ENCODE measurements at places on chromosomes 16 and 17.

DNA sequence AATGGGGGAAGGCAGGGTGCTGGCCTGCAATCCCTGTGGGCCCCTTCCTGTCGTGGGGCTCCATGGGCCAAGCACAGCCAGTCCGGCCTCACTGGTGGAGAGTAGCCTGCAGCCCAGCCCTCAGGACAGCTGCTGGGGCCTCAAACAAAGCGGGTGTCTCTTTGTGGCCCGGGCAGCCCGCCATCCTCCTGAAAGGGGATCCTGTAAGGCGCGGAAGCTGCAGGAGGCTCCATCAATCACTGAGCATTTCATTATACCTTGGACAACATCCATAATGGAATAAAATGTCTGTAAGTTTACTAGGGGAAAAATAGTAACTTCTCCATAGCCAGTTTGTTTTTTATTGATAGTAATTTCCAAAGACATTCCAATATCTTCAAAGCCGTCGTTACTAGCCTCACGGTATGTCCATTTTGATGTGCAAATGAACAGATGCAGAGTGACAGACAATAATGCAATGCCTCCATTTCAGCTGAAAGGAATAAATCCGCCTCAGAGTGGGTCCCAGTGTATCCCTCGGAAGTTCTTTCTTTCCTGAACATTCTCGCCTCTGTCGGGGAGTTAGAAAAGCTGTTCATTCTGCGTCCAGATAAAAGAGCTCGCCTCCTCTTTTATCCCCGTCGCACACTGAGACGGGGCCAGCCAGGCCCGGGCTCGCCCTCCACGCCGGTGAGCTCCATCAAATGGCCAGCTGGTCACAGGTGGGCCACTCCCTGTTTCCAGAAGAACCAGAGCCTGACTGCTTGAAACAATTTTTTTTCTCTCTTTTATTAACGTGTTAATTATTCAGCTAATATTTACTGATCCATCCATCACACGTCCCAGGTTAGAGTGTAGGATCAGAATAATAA is 14.4 kb downstream of the WSCD1 start:
- DNase-seq, result no peak

DNA sequence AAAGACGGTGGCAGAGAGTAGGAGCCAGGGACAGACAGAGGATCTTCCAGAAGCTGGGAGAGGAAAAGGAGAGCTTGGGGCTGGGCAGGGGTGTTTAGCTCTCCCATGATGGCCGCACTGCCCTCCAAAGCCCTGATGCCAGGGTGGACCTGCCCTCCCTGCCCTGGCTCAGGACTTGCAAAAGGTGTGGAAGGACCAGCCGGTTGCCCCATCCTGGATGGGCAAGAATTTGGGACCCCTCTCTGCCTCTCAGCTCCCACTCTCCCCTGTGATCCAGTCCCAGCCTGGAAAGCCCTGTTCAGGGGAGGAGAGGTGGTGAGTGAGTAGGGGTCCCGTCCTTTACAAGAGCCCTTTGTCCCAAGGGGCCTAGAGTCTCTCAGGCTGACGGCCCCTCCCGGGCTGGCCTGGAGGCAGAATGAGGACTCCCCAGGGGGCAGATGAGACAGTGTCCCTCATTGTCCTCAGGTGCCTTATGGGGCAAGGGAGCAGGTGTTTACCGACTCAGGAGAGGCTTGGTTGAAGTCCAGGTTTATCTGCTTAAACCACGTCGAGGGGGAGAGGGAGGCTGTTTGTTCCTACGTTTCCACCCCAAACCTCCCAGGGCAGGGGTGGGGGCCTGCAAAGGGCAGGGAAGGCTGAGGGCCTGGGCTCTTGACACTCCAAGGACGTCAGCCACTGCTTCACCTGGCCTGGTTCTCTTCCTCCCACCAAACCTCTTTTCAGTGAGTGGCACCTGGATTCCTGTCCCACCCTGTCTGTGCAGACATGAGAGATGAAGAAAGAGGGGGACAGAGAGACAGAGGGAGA is 19.3 kb upstream of the ITGA3 start:
- DNase-seq, result no peak

DNA sequence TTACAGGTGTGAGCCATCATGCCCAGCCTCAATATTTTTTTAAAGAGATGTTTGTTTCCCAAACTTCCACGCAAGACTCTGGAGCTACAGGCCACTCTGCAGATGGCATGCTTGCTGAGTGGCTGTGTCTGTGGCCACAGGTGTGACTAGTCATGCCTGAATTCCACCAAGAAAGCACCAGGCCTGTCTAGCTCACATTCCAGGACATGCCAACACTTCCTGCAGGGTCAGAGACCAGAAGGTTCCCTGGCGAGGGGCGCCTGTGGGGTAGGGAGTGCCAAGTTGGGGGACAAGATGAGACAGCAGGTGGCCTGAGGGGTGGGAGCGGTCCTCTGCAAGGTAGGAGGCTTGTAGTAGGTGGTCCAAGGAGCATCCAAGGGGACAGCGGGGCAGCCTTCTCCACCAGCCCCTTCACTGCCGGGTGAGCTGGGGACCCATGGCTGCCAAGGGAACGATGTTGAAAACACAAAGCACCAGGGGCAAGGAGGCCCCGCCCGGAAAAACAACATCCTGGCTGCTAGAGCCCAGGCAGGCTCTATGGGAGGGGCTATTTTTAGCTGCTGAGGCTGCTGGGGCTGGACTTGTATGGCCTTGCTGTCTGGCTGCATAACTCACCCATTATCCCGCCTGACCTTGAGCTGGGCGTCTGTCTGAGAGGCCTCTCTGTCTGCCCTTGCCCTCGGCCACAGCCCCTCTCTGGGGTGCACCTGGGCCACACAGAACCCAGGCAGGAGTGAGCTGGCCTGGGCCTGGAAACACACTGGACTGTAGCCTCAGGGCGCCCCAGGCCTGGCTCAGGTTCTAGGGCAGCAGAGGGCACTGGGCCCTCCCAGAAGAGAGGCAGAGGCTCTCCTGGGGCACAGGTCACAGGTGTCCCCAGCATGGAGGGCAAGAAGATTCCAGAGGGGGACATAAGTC is 5.7 kb downstream of the TRIM47 start:
- DNase-seq, result no peak

DNA sequence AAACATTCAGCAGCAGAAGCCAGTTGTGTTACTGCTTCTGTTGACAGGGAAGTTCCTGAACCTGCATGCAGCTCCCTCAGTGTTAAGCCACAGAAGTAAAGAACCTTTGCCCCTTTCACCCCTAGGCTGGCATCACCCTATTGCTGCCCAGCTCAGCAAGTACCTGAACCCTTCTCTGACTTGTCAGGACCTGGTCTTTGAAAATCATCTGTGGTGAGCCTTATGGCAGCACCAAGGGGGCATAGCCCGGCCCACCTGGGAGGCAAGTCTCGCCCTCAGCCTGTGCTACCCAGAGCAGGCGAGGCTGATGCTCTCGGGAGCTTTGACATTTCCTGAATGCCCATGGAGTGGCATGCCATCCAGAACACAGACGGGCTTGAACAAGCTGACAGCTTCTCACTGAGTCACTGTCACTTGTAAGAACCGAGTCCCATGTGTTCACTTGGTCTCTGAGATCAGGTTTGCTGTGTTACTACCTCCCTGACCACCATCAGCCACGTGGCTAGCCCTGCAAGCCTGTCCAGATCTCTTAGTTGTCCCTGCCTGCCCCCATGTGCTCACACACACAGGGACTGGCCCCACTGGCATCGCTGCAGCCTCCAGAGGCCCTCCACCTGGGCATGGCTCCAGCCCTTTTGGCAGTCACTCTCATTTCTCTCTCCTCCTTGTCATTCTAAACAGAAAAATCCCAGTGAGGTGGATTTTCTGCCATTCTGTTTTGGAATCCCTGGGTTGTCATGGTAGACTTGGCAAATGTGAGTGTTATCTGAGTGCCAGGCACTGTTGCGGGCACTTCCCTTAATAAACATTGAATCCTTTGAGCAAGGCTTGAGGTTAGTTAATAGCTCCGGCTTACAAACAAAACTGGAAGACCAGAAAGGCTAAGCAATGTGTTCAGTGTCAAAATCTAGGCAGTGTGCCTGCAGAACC is 2.9 kb upstream of the CARMIL2 start:
- no peak for DNase-seq

GRCh38 chr16:49467540-49468372 is 94.2 kb downstream of the C16orf78 start:
- DNase-seq, result no peak

DNA sequence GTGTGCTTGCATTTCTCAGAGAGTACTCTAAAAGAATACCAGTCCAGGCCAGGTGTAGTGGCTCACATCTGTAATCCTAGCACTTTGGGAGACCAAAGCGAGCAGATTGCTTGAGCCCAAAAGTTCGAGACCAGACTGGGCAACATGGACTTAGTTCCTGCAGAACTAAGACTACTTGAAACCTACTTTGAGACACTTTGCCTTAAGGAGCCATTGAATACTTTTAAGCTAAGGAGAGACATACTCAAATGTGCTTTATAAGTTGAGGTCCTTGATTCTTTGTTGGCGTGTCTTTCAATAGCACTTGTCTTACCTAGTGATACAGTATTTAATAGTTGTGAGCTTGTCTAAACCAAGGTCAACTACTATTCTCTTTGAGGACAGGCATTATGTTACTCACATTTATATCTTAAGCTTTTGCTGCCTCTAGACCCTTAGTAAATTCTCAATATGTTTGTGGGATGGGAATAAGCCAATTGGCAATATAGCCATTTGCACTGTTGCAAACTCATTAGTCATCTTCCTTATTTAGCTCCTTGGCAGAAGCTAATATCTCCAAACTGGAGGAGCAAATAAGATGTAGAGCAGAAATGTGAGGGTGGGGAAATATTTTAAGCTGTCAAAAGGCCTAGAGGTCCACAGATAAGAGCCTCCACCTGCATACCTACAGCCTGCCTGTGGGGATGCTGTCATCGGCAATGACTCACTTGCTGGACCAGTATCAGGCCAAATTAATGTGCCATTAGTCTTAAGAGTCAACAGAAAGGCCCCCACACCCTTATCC is 16.3 kb downstream of the SCPEP1 start:
- no peak for DNase-seq

GRCh38 chr16:620700-621525 is 9.9 kb upstream of the WFIKKN1 start:
- no peak for DNase-seq

- no peak for DNase-seq
Measured at GRCh38 chr16:3780570-3780969, 63.2 kb upstream of the TRAP1 start.

GRCh38 chr16:11093572-11094074 is 149.3 kb downstream of the CLEC16A start:
- DNase-seq, result no peak

GRCh38 chr17:72467841-72468653 is 347.2 kb downstream of the SOX9 start:
- no peak for DNase-seq

DNA sequence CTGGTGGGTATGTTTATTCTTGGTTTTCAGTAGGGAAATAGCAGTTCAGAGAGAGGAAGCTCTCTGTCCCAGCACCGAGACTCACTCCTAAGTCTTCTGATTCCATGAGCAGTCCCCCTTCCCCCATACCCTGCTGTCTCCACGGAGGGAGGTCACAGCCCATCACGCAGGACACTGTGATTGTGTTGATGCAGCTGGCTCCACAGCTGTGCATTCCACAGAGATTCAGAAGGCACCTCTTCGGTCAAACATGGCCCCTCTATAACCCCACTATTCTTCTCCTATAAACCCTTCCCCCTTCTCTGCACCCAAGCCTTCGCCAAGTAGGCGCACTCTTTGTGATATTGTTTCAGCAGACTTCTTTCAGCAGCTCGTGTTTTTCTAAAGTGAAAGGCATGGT is 104.3 kb upstream of the HLF start:
- DNase-seq, result no peak

GRCh38 chr17:7380855-7381683 is at the start of gene TNK1:
Gene TNK1, plus strand, starts transcription at chr17:7381089. Its CDS starts 1,838 bp downstream, at chr17:7382927.
- no peak for DNase-seq

- DNase-seq, result no peak
Measured at GRCh38 chr17:73710095-73710592, 65.9 kb upstream of the SDK2 start.

- no peak for DNase-seq
Measured at GRCh38 chr17:60345233-60345632, 46.7 kb downstream of the USP32 start.

DNA sequence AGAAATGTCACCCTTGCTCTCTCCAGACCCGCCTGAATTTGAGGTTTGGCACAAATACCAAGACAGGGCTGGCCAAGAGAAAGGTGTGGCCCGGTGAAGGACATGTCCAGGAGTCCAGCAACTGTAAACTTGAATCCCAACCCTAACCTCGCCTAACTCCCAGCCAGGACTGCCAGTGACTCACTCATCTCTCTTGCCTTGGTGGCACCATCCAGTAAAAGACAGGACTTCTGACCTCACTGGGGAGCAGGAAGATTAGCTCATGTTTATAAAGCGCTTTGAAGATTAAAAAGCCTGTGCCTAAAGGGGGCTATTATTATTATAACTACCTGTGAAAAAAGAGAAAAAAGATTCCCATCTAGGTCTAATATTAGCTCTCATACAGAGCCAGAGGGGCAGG is 335.3 kb downstream of the SOX9 start:
- DNase-seq, result no peak

DNA sequence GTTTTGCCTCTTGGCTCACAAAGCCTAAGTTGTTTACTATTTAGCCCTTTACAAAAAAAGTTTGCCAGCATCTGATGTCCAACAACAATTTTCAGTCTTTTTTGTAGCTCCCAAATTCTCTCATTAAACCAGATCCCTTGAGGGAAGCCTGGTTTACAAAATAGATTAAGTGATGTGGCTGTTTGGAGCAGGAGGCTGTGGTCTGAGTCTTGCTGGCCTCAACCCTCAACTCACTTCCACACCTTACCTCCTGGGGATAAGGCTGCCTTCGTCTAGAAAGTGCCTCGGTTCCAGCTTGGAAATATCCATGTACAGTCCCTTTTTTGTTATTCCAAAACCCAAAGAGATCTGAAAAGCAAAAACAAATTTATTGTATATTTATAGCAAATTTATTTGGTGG is 138.4 kb downstream of the WWOX start:
- DNase-seq, result no peak

GRCh38 chr17:61251939-61252865 is 147.4 kb upstream of the TBX2 start:
- no peak for DNase-seq

GRCh38 chr16:82302042-82302727 is 132.2 kb upstream of the MPHOSPH6 start:
- no peak for DNase-seq

- no peak for DNase-seq
Measured at GRCh38 chr17:7878234-7878633, 10.4 kb upstream of the CHD3 start.
